ENCODE measurements at places on chromosomes 5 and 9.

DNA sequence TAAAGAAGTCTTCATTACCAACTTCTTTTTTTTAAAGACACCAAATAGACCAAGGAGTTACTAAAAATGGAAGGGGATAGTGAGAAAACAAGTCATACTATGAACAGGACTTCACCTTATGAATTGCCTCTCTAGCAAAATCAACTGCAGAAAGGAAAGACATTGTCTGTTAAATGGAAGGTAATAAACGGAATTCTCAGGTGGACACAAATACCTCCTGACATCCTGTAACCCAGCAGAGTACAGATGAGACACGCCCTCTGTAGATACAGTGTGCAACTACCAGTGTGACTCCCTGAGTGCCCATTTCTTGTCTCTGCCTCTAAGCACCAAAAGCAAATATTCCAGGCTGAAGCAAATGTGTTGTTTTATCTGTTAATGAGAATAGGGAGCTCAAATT is 12.2 kb upstream of the PLPP1 start:
- DNase-seq: no peak

GRCh38 chr9:116572095-116572748 is 114.9 kb upstream of the TRIM32 start:
- DNase-seq: peak; percentile 81

DNA sequence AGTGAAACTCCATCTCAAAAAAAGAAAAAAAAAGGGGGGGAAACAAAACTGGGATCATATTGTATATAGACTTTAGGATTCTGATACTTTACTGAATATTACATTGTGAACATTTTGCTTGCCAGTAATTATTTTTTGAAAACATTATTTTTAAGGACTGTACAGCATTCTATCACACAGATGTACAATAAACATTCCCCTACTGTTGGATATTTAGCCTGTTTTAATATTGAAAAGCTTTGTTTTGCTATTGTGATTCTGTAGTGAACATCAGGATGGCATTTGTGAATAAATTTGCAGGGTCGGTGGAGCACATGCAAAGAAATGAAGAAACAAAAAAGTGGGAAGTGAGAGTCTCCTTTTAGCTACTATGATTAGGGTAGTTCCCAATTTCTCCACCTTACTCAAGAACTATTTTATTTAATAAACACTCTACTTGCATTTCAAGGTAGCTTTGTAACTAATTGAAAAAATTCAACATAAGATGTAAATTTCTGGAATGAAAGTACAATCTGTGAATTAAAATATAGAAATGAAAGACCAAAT is 18.7 kb downstream of the RASGRF2 start:
- no peak for DNase-seq

DNA sequence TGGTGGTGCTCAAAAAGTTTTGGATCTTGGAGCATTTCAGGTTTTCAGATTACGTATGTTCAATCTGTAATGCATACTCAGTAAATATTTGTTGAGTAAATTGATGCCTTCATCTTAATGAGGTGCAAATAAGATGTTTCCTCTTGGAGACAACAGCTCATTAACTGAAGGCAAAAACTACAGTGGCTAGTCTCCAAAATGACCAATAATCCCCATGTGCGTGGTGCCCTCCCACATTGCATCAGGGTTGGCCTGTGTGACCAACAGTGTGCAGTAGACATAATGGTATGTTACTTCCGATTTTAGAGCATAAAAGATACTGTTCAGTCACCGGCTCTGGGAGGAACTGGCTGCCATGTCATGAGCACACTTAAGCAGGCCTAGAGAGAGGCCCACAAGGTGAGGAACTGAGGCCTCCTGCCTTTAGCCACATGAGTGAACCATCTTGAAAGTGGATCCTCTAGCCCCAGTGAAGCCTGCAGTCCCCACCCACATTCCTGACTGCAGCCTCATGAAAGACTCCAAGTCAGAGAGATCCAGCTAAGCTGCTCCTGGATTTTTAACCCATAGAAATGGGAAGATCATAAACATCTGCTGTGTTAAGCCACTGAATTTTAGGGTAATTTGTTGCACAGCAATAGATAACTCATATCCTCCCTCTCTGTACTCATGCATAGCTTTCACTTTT is 55.7 kb downstream of the LIFR start:
- DNase-seq: no peak

Measured in amygdala (tissue), 56 donors.